ENCODE measurements at places on chromosomes 7 and 10. TPM values are rescaled to one million over a fixed set of nuclear protein-coding genes. Genes with fewer than 3 reads are reported as not detected.

Gene CNPY1
- total RNA-seq, result not detected

Gene HGF
- total RNA-seq, result 80.7 TPM

Gene SPDYE16
- 0.33 TPM for total RNA-seq

Gene TMEM248
- 103 TPM for total RNA-seq

Gene DNAH11
- under 0.01 TPM for total RNA-seq

Gene SOSTDC1
- total RNA-seq, result 0.15 TPM

Gene GIMAP1
- not detected for total RNA-seq

Gene DENND2A
- 69.6 TPM for total RNA-seq

Gene ASIC3
- 0.17 TPM for total RNA-seq

Gene PSD
- total RNA-seq, result 20.2 TPM

Gene HOXA4
- total RNA-seq, result 0.66 TPM

Gene FLNC
- total RNA-seq, result 462 TPM

Gene ACSM6
- not detected for total RNA-seq
